ENCODE measurements at places on chromosomes 5 and 9.

GRCh38 chr9:89655990-89656657 is 51.3 kb downstream of the GADD45G start:
- DNase-seq: no peak

DNA sequence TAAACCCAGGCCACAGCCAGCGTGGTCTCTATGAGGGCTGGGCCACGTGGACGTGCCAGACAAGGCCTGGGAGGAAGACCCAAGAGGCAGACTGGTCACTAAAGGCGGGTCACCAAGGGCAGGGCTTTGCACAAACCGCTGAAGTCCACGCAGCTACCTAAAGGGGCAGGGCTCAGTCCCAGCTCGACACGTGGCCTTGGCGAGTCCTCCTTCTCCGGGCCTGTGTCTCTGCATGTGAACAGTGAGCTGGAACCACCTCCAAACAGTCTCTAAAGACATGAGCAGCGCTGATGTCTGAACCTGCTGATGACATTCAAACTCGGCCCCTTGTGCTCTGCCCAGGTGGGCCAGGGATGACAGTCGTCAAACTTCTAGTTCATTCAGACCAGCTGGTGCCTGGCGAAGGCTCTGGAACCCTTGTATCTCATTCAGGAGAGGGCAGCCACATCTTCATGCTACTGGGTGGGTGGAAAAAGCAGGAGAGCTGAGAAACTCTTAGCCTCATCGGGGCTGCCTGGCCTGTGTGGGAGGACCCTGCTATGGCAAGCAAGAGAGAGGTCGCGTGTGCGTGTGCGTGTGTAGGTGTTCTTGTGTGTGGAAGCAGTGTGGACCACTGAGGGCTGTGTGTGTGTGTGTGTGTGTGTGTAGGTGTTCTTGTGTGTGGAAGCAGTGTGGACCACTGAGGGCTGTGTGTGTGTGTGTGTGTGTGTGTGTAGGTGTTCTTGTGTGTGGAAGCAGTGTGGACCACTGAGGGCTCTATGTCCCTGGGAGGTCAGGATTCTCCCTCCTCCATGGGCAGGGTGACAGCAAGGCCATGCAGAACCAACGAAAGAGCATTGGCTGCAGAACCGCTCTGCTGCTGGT is 14.1 kb upstream of the SLC25A51 start:
- DNase-seq: no peak

GRCh38 chr5:53478411-53479044 is 1.9 kb upstream of the FST start:
- peak; percentile 57 for DNase-seq

GRCh38 chr5:168892618-168893186 is 313.5 kb upstream of the PANK3 start:
- DNase-seq: no peak

DNA sequence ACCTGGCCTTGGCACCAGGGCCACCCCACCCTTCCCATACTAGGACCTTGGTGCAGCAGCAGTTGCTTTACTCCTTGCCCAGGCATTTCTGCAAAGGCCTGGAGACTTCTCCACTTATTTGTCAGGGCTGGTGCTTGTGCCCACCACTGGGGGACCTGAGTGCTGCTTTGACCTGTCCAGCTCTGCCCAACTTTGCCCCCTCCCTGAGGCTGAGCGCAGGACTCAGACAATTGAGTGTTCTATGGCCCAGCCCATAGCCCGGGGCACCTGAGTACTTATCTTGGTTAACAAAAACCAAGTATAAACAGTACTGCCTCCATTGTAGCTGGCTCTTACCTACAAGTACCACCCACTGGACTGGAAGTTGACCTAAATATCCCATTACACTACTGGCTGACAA is 406.1 kb upstream of the CHD1 start:
- DNase-seq: no peak

Measured in activated CD8-positive, alpha-beta memory T cell treated with anti-CD3 and anti-CD28 coated beads, Interleukin-2, amount 50 U/mL, for 48 hours (primary cell).